Transverse colon (tissue), 4 donors: ENCODE measurements at places on chromosomes 7 and 10. TPM values are rescaled to one million over a fixed set of nuclear protein-coding genes. Genes with fewer than 3 reads are reported as not detected.

DNA sequence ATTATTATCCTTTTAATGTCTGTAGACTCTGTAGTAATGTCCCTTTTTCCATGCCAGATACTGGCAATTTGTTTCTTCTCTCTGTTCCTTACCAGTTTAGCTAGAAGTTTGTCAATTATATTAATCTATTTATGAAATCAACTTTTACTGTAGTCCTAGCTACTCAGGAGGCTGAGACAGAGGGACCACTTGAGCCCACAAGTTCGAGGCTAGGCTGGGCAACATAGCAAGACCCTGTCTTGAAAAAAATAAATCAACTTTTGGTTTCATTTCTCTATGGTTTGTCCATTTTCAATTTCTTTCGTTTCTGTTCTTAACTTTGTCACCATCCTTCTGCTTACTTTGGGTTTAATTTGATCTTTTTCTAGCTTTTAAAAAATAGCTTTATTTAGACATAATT, 42.5 kb upstream of the PLA2G12B start:
- H3K4me1 ChIP-seq, result no peaks in the 10 kb centered on the region
- H3K36me3 ChIP-seq, result no peaks in the 10 kb centered on the region
- no peak overlapping the region for H3K4me3 ChIP-seq
- DNase-seq, result no peak
- H3K27ac ChIP-seq, result no peak overlapping the region
- H3K27me3 ChIP-seq, result no peaks in the 10 kb centered on the region

DNA sequence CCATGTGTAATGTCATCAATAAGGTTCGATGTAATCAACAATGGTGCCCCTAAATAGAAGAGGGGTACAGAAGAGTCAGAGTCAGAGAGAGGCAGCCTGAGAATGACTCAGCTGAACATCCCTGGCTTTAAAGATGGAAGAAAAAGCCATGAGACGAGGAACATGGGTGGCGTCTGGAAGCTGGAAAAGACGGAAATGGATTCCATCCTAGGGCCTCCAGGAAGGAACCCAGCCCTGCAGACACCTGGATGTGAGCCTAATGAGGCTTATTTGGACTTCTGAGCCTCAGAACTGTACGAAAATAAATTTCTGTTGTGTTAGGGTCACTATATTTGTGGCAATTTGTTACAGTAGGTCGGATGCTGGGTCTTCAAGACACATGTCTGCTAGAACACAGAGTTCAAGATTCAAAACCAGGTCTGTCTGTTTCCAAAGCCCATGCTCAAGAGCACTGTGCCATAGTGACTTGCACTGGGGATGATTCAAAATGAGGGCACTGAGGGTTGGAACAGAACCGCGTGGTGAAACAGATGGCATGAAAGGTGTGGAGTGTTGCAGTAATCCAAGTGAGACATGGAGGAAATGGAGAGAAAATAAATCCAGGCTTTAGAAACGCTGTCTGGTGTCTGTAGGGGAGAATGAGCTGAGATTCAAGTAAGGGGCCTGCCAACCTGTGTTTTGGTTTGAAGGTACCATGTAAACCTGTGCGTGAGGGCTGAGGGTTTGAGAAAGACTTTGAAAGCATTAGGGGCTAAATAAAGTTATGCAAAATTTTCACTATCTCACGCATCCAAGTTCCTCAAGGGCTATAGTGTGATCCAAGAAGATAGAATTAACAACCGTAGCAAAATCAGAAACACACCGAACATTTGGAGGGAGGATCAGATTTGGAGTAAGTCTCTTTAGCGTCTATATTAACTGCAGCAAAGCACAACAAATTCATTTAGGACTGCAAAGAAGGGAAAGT, 849.1 kb upstream of the AUTS2 start:
- DNase-seq, result no peak
- H3K27me3 ChIP-seq, result no peaks in the 10 kb centered on the region
- no peaks in the 10 kb centered on the region for H3K36me3 ChIP-seq
- H3K27ac ChIP-seq, result no peak overlapping the region
- H3K4me1 ChIP-seq, result no peaks in the 10 kb centered on the region

The ZSCAN21 gene
- 10.2 TPM for total RNA-seq

The NPY gene
- total RNA-seq, result not detected
